ENCODE measurements at places on chromosomes 4 and X.
A peak's percentile ranks its signal among the peaks of the same experiment; 100 is the strongest.

DNA sequence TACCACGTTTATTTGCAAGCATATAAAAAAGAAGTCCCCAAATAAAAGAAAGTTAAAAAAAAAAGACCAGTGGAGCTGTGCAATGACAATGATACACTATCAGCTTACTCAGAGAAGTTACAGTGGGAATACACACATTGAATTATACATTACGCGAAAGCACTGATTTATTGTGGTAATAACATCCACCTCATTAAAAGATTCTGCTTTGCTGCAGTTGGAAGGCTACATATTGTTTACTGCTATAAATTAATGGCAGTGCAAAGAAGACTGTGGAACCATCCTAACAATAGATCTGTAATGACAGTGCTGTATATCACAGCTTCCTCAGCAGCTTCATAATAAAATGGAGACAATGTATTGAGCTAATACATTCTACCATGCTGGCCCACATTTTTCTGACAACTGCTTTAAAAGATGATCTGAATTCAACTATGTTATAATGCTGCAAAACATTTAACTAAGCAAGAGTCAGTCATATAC is 142.5 kb upstream of the MAB21L2 start:
- DNase-seq = no peak

- no peak for DNase-seq
Observed at GRCh38 chr4:153141238-153141637, 63.0 kb upstream of the TRIM2 start.

GRCh38 chr4:150540959-150541360 is 41.0 kb upstream of the MAB21L2 start:
- no peak for DNase-seq

GRCh38 chr4:126445596-126445995 is 1130.8 kb downstream of the FAT4 start:
- no peak for DNase-seq

DNA sequence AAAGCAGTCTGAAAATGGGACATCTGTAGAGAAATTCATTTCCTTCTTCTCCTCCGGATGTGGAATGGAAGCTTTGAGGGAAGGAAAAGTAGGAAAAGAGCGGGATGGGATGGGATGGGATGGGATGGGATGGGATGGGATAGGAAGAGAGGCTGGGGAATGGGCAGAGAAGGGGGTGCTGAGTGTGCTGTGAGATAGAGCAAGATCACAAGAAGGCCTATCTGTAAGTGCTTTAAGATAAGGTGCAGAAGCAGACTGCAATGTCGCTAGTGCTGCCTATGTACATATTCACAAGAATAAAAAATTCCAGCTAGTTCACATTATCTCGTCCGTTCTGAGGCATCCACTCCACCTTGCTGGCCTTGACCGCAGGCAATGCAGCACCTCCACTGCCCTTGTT is 86.2 kb downstream of the IRF2 start:
- no peak for DNase-seq

DNA sequence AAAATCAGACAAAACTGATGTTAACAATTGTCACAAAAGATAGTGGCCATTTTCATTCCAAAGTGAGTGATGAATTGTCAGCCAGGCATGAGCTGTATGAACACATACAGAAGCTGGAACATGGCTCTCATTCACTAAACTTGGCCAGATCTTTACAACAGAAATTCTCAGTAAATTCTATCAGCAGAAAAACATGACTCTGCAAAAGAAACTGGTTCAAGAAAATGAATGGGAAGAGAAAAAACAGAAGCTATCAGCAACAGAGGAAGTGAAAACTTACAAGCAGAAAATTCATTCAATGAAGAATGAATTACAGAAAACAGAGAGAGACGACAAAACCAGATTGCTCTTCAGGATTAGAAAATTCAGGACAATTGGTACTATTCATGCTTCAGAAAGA is 249.6 kb downstream of the COL25A1 start:
- DNase-seq = no peak

GRCh38 chrX:52819788-52820187 is 8.7 kb downstream of the XAGE5 start:
- no peak for DNase-seq

DNA sequence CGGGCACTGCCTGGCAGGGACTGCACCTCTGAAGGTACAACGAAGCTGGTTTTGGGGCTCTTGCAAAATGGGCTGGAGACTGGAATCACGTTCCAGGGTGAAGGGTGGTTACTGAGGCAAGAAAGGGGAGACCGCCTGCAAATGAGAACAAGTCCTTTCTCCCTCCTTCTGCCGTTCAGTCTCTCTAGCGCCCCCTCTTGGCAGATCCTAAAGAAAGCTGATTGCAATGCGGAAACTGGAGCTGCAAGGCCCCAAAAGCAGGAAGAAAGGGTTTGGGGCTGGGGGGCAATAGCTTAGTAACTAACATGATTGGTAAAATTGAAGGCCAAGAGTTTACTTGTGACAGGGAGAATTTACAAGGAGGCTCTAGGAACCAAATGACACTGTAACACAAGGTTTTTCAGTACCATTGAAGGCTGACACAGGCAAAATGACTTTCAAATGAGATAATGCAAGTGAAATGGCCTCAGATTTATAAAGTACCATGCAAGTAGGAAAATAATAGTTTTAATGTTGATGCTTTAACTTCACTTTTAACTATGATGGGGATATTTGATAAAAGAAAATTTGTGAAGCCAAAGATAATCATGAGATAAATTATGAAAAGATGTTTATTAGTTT is 222.7 kb upstream of the HAND2 start:
- DNase-seq = peak; percentile 3

GRCh38 chr4:61462451-61463326 is 262.6 kb downstream of the ADGRL3 start:
- no peak for DNase-seq

DNA sequence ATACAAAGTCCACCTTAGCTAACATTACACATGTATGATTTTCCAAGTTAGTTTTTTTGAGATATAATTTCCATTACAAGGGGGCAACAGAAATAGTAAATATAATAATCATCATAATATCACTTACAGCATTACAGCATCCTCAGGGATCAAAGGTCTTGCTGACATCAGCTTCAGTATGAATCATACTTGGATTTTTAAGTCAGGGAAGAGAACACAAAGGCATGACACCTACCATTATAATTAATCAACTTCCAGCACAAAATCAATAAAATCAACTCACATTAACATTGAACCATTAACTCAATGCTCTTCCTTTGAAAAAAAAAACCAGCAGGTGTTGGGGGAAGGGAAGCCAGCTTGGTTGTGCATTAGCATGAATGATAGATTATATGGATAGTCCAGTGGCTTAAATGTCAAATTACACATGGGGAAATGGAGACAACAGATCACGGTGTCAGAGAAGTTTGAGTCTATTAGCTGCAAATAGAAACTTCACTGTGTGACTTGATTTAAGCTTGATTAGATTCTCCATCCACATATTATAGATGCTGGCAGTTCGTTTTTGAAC is 66.9 kb upstream of the CAPN6 start:
- no peak for DNase-seq

GRCh38 chrX:110167952-110168451 is 149.9 kb downstream of the AMMECR1 start:
- peak; percentile 30 for DNase-seq

- DNase-seq = peak; percentile 52
Observed at GRCh38 chr4:52659001-52659721, at the start of gene USP46. Gene USP46 (minus strand): TSS chr4:52659301. CDS start chr4:52659150, 151 bp downstream.

DNA sequence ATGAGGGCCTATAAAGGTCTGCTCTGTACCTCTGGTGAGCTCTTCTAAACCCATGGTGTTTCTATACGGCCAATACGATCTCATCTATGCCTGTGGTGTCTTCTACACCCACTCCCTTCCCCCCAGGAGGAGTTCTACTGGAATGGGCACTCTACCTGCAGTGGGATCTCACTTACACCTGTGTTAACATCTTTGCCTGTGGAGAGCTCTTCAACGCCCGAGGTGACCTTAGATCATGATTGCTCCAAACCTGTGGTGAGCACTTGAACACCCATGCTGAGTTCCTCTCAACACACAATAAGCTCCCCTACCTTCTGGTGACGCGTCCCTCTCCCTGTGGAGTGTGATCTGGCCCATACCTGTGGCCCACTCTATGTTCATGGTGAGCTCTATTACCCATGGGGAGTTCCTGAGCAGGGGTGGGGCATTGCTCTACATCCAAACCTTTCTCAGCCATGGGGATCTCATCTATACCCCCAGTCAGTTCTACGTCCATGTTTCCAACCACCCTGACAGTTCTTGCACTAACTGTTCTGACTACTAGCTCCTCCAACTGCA is 48.6 kb downstream of the BCOR start:
- no peak for DNase-seq

DNA sequence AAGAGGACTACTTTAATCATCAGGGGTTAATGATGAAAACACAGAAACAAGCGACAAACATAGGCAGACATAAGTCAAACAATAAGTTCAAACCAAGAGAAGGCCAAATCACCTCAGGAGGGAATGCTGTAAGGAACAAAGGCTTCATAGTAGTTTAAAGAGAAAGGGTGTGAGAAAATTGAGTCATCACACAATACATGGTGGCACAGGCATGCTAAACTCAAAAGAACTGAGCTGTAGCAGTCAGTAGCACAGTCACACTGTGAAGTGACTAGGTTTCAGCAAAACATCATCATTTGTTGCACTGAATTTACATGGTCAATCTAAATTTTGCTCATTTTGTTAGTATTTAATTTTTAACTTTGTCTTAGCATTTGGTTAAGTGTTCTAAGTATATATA is 24.2 kb downstream of the SMC1A start:
- DNase-seq = no peak
